ENCODE measurements at places on chromosomes 16 and 17. TPM values are rescaled to one million over a fixed set of nuclear protein-coding genes. Genes with fewer than 3 reads are reported as not detected.

The MYL4 gene
- not detected for total RNA-seq

GRCh38 chr16:86965840-86966550 lies 351.2 kb downstream of the C16orf95 start:
- no peak overlapping the region for H3K27ac ChIP-seq
- no peaks in the 10 kb centered on the region for H3K4me1 ChIP-seq
- no peak overlapping the region for H3K4me3 ChIP-seq
- peaks cover under 1% of the 10 kb centered on the region for H3K27me3 ChIP-seq
- no peak for DNase-seq

The NR1D1 gene
- 14.4 TPM for total RNA-seq

GRCh38 chr17:8275421-8276290 lies 12.8 kb upstream of the RANGRF start:
- no peak overlapping the region for H3K4me3 ChIP-seq
- H3K27me3 ChIP-seq: no peaks in the 10 kb centered on the region
- no peaks in the 10 kb centered on the region for H3K36me3 ChIP-seq
- H3K4me1 ChIP-seq: no peaks in the 10 kb centered on the region
- no peak for DNase-seq

DNA sequence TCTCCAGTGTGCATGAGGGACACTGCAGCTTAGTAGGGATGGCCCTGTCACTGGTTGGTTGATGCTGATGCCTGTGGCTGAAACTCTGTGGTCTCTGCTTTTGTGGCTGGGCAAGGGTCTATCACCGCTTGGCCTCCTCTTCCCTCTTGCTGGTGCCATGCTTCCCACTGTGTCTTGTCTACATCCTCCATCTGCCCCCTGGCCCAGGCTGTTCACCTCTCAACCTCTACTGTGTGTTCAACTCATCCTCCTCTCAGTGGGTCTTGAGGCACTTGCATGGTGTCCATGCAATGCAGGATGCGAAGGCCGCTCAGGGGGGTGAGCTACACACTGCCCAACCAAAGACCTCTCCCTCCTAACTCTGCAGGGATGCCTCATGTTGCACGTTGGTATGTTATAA lies 19.8 kb upstream of the SHISA6 start:
- H3K27ac ChIP-seq: no peak overlapping the region
- H3K4me1 ChIP-seq: no peaks in the 10 kb centered on the region
- DNase-seq: no peak
- H3K27me3 ChIP-seq: no peaks in the 10 kb centered on the region

DNA sequence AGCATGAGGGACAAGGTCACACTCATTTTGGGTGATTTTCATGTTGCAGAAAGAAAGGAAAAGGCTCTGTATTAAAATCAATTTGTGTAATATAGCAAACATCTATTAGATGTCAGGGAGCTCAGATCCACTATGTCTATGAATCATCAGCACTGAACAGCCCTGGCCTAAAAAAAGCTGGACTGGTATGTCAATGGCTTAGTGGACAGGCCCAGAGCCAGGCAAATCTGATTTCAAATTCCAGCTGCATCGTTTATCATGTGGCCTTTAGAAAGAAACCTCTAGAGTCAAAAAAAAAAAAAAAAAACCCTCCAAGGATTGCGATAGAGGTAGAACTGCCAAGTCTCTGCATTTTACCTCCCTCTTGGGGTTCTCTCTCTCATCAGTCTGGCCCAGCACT lies 5.4 kb downstream of the GAS7 start:
- H3K4me3 ChIP-seq: no peak overlapping the region
- H3K4me1 ChIP-seq: peaks cover 19% of the 10 kb centered on the region
- H3K27ac ChIP-seq: peak overlapping the region; percentile 18
- H3K27me3 ChIP-seq: no peaks in the 10 kb centered on the region
- H3K36me3 ChIP-seq: no peaks in the 10 kb centered on the region
- no peak for DNase-seq

- no peaks in the 10 kb centered on the region for H3K27me3 ChIP-seq
- no peak overlapping the region for H3K27ac ChIP-seq
- H3K4me1 ChIP-seq: peaks cover 7% of the 10 kb centered on the region
- DNase-seq: no peak
Observed at GRCh38 chr17:61504697-61505096, 52.5 kb downstream of the TBX4 start.

The RND2 gene
- total RNA-seq: 2.7 TPM

DNA sequence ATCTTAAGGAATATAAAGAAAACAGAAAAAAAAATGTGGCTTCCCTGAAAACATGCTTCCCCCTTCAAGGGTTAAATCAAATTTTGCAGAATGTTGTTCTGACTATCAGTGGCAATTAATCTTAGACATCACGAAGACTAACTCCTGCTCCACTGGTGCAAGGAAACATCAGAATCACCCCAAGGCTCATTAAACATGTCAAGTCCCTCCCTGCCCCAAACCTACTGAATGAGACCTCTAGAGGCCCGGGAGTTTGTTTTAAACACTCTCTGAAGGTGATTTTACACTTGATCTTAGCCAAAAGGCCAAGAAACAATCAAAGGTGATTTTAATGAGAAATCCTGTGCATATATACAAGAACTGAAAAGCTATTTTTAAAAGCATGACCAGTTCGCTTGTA lies 18.3 kb downstream of the PSME3IP1 start:
- H3K27me3 ChIP-seq: no peaks in the 10 kb centered on the region
- peaks cover 68% of the 10 kb centered on the region for H3K36me3 ChIP-seq

GRCh38 chr16:52473096-52473495 lies 73.8 kb downstream of the TOX3 start:
- H3K4me1 ChIP-seq: no peaks in the 10 kb centered on the region
- no peak overlapping the region for H3K4me3 ChIP-seq
- no peaks in the 10 kb centered on the region for H3K27me3 ChIP-seq
- DNase-seq: no peak
- H3K36me3 ChIP-seq: no peaks in the 10 kb centered on the region
- H3K27ac ChIP-seq: no peak overlapping the region

DNA sequence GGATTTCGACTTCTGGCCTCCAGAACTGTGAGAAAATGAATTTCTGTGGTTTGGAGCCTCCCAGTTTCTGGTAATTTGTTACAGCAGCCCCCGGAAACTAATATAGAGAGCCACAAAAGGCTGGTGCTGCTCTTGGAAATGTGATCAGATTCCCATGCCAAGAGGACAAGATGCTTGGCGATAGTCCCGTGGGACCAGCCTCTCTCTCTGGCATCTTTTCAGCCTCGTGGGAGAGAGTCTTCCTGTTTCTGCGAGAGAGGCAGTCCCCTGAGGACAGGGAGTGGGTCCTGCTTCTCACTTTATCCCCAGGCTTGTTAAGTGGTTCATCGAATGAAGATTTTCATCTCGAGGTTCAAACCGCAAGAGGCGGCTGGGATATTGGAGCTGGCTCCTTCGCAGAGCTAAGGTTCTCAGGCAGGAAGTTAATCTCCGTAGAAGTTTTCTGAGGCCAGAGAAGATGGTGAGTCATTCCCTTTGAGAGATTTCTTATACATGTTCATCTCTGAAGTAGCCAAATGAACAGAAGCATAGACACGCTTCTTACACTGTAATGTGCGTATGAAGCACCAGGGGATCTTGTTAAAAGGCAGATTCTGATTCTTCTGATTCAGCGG lies 211.6 kb upstream of the SDK2 start:
- no peaks in the 10 kb centered on the region for H3K36me3 ChIP-seq
- no peak overlapping the region for H3K4me3 ChIP-seq
- no peak overlapping the region for H3K27ac ChIP-seq
- no peak for DNase-seq

The SLC22A31 gene
- total RNA-seq: 0.26 TPM

DNA sequence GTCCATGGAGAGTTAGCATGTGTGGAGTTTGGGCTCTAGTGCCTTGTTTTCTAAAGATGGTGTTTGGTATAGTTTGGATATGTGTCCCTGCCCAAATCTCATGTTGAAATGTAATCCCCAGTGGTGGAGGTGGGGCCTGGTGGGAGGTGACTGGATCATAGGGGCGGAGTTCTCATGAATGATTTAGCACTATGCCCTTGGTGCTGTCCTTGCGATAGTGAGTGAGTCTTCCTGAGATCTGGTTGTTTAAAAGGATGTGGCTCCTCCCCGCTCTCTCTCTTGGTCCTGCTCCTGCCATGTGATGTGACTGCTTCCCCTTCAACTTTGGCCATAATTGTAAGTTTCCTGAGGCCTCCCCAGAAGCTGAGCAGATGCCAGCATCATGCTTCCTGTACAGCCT lies 8.9 kb upstream of the ZNF19 start:
- DNase-seq: no peak
- H3K27ac ChIP-seq: no peak overlapping the region
- no peaks in the 10 kb centered on the region for H3K27me3 ChIP-seq

GRCh38 chr16:66135421-66135831 lies 231.1 kb upstream of the CDH5 start:
- H3K27ac ChIP-seq: no peak overlapping the region
- H3K36me3 ChIP-seq: no peaks in the 10 kb centered on the region
- no peaks in the 10 kb centered on the region for H3K27me3 ChIP-seq
- H3K4me1 ChIP-seq: peaks cover 15% of the 10 kb centered on the region
- H3K4me3 ChIP-seq: no peak overlapping the region

GRCh38 chr16:58451265-58451689 lies 48.7 kb upstream of the NDRG4 start:
- H3K4me1 ChIP-seq: no peaks in the 10 kb centered on the region
- no peak for DNase-seq
- H3K4me3 ChIP-seq: no peak overlapping the region
- no peak overlapping the region for H3K27ac ChIP-seq
- H3K27me3 ChIP-seq: peaks cover 10% of the 10 kb centered on the region

DNA sequence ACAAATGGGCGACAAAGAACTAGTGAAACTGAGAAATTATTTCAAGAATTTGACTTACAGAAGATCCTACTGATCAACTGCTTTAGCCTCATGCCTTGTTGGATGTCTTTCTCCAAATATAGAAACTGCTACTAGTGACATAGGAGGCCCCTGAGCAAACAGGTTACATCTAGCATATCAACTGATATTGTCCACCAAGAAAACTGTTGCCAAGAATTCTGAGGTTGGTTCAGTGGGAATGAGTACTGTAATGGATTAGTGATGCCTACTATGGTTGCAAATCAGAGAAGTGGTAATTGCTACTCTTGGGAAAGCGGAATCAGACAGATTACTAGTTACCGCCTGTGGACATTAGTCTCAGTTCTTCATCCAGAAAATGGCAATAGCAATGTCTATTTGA lies 10.0 kb downstream of the CDC27 start:
- H3K27ac ChIP-seq: no peak overlapping the region
- no peaks in the 10 kb centered on the region for H3K27me3 ChIP-seq
- H3K4me1 ChIP-seq: peaks cover 36% of the 10 kb centered on the region
- H3K36me3 ChIP-seq: peaks cover 47% of the 10 kb centered on the region

DNA sequence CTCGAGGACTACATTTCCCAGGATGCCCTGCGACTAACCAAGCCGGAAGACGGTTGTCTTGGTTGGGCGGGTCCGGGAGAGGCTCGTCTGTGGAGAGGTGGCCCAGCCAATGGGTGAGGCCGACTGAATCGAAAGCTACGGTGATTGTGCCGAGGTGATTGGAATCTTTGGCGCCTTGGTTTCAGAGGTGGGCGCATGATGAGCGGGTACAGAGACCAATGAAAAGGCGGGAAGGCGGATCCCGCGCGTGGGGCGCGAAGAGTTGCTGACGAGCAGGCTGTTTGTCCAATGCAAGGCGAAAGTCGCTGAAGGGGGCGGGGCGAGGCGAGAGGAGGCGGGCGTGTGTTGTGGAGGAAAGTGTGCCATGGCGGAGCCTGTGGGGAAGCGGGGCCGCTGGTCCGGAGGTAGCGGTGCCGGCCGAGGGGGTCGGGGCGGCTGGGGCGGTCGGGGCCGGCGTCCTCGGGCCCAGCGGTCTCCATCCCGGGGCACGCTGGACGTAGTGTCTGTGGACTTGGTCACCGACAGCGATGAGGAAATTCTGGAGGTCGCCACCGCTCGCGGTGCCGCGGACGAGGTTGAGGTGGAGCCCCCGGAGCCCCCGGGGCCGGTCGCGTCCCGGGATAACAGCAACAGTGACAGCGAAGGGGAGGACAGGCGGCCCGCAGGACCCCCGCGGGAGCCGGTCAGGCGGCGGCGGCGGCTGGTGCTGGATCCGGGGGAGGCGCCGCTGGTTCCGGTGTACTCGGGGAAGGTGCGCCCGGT lies at the start of gene NFATC2IP:
NFATC2IP (plus strand) TSS at position 290 of the 762 bp plus-strand sequence; CDS start at position 365, 75 bp downstream.
- DNase-seq: peak; percentile 100
- H3K27ac ChIP-seq: peak within 1 kb of the TSS; percentile 82

DNA sequence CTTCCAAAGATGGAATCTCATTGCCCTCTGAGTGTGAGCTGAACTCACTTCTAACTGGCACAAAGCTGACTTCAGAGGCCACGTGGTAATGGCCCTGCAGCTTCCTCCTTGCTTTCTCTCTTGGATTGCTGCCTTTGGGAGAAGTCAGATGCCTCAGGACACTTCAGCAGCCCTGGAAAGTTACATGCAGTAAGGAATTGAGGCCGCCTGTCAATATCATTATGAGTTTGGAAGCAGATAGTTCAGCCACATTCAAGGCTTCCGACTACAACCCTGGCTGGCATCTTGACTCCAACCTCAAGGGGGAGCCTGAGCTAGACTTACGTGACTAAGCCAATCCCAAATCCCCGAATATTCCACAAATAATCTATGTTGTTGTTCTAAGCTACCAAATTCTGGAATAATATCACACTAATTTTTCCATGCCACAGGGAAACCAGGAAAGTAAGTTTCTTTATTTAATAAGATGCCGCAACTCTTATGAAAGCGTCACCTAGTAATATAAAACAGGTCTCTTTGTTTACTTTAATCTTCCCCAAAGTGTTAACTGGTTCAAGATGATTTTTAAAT lies 13.6 kb downstream of the CEP20 start:
- no peaks in the 10 kb centered on the region for H3K36me3 ChIP-seq
- no peaks in the 10 kb centered on the region for H3K27me3 ChIP-seq
- peaks cover 55% of the 10 kb centered on the region for H3K4me1 ChIP-seq
- H3K27ac ChIP-seq: peak overlapping the region; percentile 67
- H3K4me3 ChIP-seq: no peak overlapping the region

- DNase-seq: no peak
- H3K27me3 ChIP-seq: peaks cover 36% of the 10 kb centered on the region
- no peak overlapping the region for H3K27ac ChIP-seq
- H3K4me1 ChIP-seq: peaks cover 8% of the 10 kb centered on the region
- no peak overlapping the region for H3K4me3 ChIP-seq
Observed at GRCh38 chr17:8053600-8053999, 14.7 kb downstream of the ALOX15B start.

The DRC3 gene
- 0.71 TPM for total RNA-seq

DNA sequence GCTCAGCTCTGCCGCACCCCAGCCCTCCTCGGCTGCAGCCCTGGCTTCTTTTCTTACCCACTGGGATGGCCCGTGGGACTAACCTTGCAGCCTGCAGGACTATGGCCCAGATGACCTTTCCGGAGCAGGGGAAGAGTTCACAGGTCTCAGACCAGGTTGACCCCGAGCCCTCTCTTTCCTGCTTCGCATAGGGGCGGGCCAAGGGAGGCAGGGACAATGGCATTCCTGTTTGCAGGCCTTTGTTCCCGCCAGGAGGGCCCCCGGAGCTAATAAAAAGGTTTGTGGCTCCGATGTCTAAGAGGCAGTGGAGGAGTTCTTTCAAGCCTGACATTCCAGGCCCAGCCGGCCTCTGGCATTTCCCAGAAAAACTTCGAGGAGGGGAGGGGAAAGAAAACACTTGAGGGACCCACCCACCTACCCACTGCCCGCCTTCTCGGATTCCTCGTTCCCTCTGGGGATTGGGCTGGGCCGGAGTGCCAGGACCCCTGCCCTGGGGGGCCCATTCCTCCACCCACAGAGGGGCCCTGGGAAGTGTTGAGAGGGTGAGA lies 5.8 kb upstream of the SOCS3 start:
- H3K27me3 ChIP-seq: peaks cover 5% of the 10 kb centered on the region
- H3K27ac ChIP-seq: peak overlapping the region; percentile 69
- no peak overlapping the region for H3K4me3 ChIP-seq
- H3K4me1 ChIP-seq: peaks cover 22% of the 10 kb centered on the region
- no peaks in the 10 kb centered on the region for H3K36me3 ChIP-seq

- no peak overlapping the region for H3K4me3 ChIP-seq
- DNase-seq: no peak
- no peaks in the 10 kb centered on the region for H3K36me3 ChIP-seq
- no peak overlapping the region for H3K27ac ChIP-seq
Observed at GRCh38 chr16:57544124-57544653, 1.7 kb downstream of the ADGRG5 start.
